ENCODE measurements at places on chromosomes 1 and 21.

DNA sequence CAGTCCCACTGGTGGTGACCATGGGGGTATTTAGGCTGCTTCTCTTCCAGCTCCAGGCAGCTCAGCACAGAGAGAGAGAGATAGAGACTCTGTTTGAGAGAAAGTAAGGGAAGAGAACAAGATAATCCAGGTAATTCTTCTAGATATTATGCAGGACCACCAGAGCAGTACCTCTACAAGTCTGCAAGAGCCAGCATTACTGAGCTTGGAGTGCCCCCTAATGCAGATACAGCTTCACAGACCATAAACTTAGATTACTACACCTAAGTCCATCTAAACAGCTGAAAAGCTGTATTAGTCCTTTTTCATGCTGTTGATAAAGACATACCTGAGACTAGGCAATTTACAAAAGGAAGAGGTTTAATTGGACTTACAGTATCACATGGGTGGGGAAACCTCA is 570.3 kb downstream of the LRRIQ3 start:
- DNase-seq: no peak

DNA sequence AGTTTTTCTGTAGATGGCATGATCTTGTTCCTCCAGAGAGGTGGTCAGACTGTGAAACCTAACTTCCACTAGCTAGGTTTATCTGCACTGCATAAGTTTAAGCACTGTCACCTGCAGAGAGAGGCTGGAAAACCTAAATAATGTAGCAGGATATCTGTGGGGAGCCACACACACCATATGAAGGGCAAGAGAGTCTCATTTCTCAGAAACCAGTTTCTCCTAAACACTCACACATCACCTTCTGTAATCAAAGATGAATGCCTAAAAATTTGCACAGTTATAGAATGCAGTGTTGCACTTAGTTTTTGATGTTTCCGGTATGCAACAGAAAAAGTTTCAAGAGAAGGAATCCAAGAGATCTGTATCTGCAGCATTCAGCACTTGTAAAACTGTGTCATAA is 654.6 kb downstream of the ADGRL2 start:
- no peak for DNase-seq

DNA sequence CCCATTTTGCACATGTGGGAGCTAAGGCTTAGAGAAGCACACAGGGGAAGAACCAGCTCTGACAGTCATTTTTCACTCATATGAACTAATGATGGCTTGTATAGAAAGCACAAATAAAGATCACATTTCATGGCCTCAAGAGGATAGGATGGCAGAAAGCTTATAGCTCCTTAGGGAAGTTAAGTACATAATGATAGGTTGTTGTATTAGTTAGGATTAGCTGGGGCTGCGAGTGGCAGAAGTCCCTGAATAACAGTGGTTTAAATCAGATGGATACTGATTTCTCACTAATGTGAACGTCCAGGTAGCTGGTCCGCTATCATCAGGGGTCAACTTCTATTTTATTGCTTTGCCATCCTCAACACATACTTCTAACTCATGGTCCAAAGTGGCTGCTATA is 284.0 kb downstream of the RPS6KC1 start:
- DNase-seq: no peak

DNA sequence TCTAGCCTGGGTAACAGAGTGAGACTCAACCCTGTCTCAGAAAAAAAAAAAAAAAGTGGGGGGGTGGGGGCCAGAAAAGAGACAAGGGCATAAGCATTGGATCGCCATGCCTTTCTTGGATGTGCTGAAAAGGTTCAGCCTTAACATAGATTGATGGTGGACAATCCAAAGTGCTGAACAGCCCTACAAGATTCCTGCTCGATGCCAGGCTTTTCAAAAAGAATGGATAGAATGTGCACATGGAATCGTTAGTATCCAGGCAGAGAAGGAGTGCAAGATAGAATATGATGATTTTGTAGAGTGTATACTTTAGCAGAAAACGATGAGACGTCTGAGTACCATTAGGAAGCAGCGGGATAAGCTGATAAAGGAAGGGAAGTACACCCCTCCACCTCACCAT is 10.9 kb upstream of the COA7 start:
- DNase-seq: no peak

- DNase-seq: no peak
Measured at GRCh38 chr1:14003552-14003951, 303.6 kb downstream of the PRDM2 start.

DNA sequence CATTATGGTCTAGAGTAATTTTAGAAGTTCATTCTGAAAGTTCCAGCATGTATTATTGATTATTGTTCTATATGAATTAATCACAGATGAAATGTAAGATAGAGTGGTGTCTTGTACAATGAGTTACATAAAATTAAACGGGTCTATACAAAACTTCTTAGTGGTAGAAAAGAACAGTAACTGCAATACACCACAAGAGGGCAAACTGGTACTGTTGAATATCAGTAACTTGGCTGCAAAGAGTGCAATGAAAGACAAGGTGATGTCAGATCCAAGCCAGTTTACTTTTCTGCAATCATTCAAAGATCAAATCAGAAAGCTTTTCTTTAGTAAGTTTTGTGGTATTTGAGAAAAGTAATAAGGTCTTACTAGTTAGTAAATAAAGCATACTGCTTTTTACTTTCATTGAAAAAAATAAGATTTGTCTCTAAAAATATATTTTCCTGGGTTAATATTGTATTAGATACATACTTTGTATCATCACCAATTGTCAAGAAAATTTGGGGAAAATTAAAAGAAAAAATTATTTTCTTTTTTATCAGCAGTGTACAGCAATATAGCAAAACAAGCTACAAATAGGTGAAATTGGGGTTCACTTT is 66.4 kb upstream of the BTG3 start:
- no peak for DNase-seq
